CD4-positive, alpha-beta T cell (primary cell): ENCODE measurements at places on chromosomes 2 and 18. TPM values are rescaled to one million over a fixed set of nuclear protein-coding genes. Genes with fewer than 3 reads are reported as not detected.

The RNF125 gene
- 107 TPM for total RNA-seq

The STAMBP gene
- 13.8 TPM for total RNA-seq

The PREPL gene
- total RNA-seq: 30.0 TPM

The LHCGR gene
- total RNA-seq: not detected

The HOXD11 gene
- total RNA-seq: not detected

The AKAIN1 gene
- not detected for total RNA-seq

The CEP68 gene
- total RNA-seq: 20.1 TPM

The CFLAR gene
- total RNA-seq: 178 TPM

DNA sequence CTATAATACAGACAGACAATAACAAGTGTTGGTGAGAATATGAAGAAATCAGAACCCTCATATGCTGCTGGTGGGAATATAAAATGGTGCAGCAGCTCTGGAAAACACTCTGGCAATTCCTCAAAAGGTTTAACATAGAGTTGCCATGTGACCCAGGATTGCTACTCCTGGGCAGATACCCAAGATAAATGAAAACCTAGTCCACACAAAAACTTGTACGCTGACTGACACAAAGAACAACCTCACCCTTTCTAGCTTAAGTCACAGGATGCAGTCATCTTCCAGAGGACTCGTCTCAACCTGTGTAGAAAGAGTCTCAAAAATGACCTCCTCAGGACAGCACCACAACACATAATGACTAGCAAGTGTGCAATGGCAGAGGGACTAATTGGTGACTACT is 71.6 kb upstream of the ACAA2 start:
- no peak for DNase-seq

DNA sequence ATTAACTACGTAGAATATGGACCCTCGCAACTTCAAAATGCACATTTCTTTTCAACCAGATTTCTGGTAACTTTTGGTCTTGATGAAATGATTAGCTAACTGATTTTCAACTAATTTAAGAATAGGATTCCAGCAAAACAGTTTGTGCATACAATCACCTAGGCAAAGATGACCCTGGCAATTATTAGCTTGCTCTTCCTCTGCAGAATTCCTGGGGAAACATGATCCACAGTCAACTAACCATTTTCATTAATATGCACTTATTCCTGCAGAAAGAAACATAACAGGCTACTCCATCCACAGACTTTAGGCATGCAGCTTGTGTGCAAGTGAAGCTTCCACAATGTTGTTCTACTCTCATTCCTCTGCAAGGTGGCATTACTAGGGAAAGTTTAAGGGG is 1150.8 kb upstream of the FANCL start:
- no peak for DNase-seq

DNA sequence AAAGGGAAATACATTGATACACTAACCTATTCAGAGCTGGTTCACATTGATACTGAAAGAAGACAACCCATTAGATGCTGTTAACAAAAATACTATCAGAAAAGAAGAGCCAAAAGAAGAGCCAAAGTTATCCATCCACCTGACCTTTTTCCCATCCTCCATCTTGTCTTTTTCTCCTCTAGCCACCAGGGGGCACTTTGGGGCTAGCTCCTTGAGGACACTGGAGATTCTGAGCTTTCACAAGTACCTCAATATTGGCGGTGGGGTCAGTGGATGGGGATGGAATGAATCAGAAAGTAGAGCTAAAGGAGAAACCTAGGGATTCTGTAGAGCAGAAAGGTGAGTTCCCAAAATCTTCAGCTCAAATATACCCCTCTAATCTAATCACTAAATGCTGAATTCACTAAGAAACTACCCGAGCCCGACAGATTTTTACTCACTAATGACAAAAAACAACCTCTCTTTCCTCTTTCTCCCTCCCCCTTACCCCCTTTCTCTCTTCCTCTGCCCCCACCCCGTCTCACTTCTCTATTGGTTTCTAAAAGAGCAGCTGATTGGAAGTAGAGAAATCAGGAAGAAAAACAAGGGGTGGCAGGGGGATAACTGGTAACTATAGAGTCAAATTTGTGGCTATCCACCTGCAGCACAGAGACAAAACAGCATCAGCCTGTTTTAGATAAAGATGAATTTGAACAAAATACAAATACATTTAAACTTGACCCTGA is 203.3 kb downstream of the TCF4 start:
- no peak for DNase-seq

DNA sequence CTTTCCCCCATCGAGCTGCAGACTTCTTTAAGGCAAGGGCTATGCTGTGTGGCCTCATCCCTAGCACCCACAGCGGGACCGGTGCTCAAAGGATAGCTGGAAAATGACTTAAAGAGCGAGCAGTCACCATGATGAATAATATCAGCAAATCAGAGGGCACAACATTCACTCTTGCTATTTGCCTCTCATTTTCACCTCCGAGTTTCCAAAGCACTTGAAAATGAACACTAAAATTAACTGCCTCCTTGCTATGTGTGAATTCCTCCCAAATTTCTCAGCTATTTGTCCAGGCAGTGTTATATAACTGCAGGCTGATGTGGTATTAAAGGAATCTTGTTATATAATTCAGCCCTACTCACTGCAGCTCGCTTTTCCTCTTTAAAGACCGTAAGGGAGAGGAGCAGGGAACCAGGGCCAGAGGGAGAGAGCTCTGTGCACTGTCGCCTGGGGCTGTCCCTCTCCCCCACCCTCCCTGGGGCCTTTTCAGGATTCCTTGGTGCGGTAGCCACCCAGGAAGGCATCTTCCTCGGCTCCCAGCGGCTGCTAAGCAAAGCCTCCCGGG is 1.4 kb downstream of the CYS1 start:
- no peak for DNase-seq

DNA sequence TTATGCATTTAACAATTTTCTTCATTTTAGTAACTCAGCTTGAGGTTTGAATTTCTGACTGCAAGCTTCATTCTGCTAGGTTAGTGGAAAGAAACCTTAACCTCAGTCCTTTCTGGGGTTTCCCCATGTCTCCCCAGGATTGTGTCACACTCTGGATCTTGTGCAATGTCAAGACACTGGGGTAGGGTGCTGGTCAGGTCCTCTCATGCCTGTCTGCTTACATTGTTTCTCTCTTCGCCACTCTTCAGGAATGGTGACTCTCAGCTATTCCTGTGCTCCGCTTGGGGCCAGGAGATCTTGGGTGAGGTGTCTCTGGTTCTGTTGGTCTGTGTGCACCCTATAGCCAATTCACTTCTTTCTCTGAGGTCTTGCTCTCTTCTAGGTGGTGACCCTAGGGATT is 23.9 kb downstream of the CTLA4 start:
- DNase-seq: no peak

- DNase-seq: no peak
Observed at GRCh38 chr2:241620419-241620769, 16.6 kb downstream of the THAP4 start.

DNA sequence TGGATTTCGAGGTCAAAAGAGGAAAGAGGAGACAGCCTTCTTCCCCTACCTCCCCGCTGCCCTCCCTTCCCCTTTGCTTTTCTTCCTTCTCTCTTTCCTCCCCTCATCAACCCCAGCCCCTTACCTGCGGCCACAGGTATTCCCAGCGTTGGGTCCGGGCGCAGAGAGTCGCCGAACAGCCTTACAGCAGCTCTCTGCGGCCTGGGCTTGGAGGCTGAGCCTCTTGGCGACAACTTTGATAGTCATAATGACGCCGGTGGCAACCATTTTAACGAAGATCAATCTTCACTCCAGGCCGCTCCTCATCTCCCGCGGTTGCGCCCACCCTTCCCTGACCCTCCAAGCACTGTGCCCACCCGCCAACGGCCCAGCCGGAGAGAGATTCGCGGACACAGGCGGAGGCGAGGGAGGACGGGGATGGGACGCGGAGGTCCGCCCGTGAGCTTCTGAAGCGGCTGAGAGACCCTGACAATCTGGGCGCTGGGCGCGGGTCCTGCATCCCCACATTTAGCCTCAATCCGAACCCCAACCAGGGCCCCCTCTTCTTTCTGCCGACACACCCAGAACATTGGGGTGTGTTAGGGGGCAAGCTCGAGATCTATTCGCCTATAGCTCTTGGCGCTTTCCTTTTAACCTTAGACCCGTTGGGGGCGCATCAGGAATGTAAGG is 1.5 kb upstream of the EVX2 start:
- no peak for DNase-seq

DNA sequence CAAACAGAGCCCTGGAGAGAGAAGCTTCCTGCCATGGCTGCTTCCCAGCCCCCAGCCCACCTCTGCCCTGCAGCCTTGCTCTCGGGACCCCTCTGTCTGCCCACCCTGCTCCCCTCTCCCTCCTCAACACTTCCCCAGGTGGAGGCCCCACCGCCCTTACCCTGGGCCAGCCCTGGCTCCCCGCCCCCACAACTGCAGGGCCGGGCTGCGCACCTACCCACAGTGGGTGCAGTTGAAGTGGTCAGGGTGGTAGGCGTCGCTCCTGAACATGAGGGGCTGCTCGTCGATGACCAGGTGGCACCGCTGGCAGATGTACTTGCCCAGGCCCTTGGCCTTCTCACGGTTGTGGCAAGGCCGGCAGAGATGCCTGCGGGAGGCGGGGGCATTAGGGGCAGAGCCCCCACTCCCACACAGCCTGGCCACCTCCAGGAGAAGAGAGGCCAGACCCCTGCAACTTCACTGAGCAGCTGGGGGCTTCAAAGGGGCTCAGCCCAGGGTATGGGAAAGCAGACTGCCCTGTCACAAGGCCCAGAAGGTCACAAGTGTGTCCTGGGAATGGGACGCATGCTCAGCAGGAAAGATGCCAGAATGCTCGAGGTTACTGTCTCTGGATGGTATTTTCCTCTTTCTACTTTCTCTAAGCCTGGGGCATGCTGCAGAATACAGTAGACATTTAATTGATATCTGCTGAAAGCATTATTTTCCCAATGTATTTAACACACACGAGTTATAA is 3.1 kb upstream of the GPR17 start:
- DNase-seq: no peak

GRCh38 chr2:18301421-18302139 is 258.9 kb downstream of the RDH14 start:
- no peak for DNase-seq

- no peak for DNase-seq
Observed at GRCh38 chr18:49934457-49934856, 121.1 kb upstream of the ACAA2 start.

GRCh38 chr2:25259737-25260124 is 82.0 kb downstream of the DNMT3A start:
- DNase-seq: no peak

GRCh38 chr2:86790676-86791572 is at the start of gene CD8A:
CD8A (minus strand) TSS chr2:86790913; CDS start chr2:86790825, 88 bp downstream.
- no peak for DNase-seq
